Breast epithelium (tissue), 4 donors: ENCODE measurements at places on chromosomes 1 and 21. TPM values are rescaled to one million over a fixed set of nuclear protein-coding genes. Genes with fewer than 3 reads are reported as not detected.

The CD1E gene
- not detected for total RNA-seq

GRCh38 chr1:53595906-53596305 lies 136.7 kb downstream of the DMRTB1 start:
- DNase-seq: no peak

GRCh38 chr1:86489242-86489878 lies 20.6 kb downstream of the CLCA1 start:
- DNase-seq: no peak

GRCh38 chr1:160669276-160669675 lies 22.4 kb upstream of the SLAMF1 start:
- no peak for DNase-seq

DNA sequence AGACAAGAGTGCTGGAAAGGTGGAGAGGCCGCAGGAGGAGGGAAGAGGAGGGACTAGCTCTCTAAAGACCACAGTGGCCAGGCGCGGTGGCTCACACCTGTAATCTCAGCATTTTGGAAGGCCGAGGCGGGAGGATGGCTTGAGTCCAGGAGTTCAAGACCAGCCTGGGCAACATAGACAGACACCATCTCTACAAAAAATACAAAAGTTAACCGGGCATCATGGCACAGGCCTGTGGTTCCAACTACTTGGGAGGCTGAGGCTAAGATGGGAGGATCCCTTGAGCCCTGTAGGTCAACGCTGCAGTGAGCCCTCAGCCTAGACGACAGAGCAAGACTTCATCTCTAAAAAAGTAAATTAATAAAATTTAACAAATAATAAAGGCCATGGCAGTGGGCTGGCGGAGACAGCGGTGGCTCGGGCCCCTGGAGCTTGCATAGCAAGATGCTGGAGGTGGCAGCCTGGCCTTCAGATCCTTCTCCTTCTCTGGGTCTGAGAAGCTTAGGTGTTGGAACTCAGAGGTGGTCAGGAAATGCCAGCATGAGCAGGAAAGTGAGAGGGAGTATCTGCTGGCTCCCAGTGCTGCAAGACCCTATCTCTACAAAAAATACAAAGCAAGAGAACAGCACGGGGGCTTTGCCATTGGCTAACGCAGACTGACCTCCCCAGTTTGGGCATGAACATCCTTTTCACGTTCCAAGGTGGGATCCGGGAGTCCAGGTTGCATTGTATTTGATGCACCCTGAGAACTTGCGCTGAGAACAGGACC lies 10.7 kb downstream of the WNT3A start:
- DNase-seq: no peak

- no peak for DNase-seq
Observed at GRCh38 chr1:51346086-51346942, 16.0 kb upstream of the TTC39A start.

DNA sequence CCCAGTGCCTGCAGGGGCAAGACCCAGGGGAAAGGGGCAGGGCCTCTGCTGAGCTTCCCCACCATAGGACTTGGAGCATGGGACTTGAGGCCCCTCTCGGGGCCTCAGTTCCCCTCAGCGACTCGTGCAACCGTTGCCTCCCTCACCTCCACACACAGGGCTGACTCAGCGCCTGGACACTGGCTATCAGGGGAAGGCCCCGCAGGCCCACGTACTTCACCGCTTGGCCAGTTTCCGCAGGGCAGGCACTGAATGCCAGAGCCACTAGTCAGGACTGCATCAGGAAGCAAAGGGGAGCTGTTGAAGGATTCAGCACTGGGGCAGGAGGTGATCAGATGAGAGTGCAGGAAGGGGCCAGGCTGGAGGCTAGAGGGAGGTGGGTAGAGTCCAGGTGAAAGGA lies 15.5 kb upstream of the FAM131C start:
- no peak for DNase-seq

The TRIM62 gene
- total RNA-seq: 10.8 TPM

DNA sequence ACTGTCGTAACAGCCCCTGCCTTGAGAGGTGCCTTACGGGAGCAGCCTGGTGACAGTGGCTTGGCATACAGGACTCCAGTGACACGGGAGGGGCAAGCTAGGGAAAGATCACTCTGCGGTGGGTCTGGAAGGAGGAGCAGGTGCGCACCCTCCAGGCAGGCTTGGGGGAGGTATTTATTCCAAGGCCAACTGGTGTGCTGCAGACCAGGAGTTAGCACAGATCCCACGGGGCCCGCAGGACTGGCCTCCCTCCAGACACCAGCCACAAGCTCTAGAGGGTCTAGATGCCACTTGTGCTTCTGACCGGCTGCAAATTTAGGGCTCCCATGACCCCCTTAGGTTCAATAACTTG lies 22.1 kb downstream of the PSEN2 start:
- no peak for DNase-seq

DNA sequence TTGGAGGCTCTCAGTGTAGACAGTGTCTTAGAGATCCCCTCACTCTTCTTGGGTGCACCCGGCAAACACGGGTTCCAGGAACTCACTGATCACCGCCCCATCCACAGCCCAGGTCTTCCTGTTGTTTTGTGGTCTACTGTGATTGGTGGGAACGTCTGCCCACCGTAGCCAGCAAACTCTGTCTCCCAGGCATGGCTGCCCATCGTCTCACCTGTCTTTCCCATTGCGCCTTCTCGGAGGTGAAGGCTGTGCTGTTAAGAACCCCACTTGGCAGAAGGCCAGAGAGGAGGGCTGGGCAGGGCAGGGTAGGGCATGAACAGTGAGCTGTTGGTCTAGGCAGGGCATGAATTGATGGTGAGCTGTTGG lies 14.1 kb upstream of the KCNA2 start:
- DNase-seq: no peak

The PTGER3 gene
- 52.1 TPM for total RNA-seq

The FCRL2 gene
- under 0.01 TPM for total RNA-seq

DNA sequence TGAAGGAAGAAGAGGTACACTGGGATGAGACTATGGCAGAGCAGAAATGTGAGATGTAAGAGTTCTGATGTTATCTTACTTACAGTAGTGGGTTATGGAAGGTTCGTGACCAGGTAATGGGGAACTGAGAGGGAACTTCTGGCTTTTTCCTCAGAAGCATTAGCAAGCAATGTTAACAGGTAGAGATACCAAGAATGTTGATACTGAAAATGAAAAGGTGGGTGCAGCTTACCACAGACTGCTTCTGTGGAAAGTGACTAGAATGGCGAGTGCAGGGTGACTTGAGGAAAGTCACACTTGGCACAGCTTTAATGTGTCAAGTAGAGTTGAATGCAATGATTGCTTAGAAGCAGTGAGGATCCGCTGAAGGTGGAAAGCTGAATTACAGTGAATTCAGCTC lies 70.8 kb downstream of the PLA2G4A start:
- DNase-seq: no peak

DNA sequence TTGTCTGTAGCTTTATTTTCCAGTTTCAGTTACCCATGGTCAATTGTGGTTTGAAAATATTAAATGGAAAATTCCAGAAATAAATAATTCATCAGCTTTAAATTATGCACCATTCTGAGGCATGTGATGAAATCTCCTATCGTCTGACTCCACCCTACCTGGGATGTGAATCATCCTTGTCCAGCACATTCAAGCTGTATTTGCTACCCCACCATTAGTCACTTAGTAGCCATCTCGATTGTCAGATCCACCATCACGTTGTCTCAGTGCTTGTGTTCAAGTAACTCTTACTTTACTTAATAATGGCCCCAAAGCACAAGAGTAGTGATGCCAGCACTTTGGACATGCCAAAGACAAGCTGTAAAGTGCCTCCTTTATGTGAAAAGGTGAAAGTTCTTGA lies 4.0 kb downstream of the STPG1 start:
- no peak for DNase-seq

DNA sequence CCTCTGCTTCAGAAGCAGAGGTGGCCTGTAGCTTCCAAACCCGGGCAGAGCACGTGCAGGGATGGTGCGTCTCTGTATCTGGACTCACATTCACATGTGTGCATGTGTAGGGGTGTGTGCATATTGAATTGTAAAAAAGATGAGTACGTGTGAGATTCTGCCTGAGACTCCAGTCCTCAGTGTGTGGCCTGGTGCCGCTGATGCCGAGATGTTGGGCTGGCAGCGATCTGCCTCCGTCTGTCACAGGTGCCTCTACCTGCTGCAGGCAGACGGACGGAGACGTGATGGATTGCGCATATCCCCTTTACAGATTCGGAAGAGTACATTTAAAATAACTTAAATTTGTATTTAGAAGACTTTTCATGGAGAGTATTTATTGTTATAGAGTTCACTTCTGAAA lies 53.6 kb downstream of the ADARB1 start:
- no peak for DNase-seq

GRCh38 chr1:3910857-3911845 lies 11.1 kb upstream of the C1orf174 start:
- DNase-seq: peak; percentile 78

DNA sequence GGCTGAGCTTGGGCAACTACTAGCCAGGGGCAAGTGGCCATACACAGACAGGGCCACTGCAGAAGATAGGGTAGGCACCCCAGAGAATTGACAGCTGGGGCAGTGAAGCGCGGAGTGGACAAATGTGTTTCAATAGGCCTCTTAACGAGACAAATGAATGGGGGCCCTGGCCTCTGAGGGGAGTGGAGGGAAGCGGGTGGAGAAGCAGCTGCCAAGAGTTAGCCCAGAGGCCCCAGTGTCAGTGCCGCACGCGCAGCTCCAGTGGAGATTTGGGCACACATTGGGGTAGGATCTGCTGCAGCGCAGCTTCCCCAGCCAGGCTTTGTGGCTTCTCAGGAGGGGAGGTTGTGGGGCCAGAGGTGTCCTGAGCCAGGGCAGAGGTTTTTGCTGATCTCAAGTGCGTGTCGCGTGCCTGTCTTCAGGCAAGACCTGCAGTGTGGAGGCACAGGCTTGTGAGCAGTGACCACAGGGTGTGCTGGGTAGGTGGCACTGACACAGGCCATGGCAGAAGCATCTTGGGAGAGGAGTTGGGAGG lies 16.9 kb downstream of the PTPRF start:
- DNase-seq: no peak

- no peak for DNase-seq
Observed at GRCh38 chr21:42440187-42440792, 36.6 kb downstream of the UBASH3A start.

GRCh38 chr1:46301406-46301807 lies 2.0 kb downstream of the LRRC41 start:
- DNase-seq: no peak

The NR1I3 gene
- total RNA-seq: not detected

The FAM72C gene
- 0.32 TPM for total RNA-seq

DNA sequence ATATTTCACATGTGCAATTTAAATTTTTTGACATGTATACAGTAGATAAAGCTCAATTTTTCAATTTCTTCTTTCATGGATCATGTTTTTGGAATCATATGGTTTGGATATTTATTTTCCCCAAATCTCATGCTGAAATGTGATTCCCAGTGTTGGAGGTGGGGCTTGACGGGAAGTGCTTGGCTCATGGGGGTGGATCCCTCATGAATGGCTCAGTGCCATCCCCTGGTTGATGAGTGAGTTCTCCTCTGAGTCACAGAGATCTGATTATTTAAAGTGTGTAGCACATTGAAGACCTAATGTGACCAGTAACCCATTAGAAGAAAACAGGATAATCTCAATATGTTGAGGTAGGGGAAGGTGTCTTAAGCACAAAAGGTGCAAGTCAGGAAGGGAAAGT lies 9.1 kb upstream of the IFI16 start:
- peak; percentile 90 for DNase-seq

DNA sequence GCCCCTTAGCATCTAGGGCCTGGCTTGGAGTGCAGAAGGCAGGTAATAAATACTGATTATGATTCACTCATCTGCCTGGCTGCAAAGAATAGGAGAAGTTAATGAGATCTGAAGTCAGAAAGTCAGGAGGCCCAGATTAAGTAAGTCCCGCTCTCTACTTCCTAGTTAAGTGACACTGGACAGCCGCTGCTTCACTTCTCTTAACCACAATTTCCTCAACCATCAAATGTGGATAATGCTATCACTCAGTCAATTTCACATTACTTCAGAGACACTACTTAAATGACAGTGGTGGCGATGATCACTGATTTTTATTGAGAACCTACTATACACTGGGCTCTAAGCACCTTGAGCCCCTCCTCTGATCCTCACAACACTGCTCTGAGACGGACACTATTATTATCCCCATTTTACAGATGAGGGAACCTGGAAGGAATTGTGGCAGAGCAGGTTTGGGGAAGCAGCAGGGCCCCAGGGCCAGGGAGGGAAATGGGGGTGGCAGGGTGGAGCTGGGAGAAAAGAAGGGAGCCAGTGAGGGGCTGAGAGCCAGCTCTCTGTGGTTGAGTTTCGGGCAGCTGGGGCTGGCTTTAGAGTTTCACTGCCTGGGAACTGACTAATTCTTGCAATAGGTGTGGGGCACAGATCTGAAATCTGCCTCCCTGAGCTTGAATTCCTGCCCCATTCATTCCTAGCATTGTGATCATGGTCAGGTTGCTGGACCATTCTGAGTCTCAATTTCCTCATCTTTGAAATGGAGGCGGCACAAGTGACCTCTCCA lies 2.4 kb upstream of the E2F2 start:
- DNase-seq: no peak

- no peak for DNase-seq
Observed at GRCh38 chr1:109395602-109396512, 1.9 kb downstream of the SORT1 start.

GRCh38 chr1:7684132-7684531 lies 87.0 kb upstream of the VAMP3 start:
- no peak for DNase-seq

The SMAP2 gene
- 33.1 TPM for total RNA-seq

The NTMT2 gene
- not detected for total RNA-seq

GRCh38 chr1:20431176-20431460 lies 54.9 kb downstream of the CAMK2N1 start:
- DNase-seq: no peak

- DNase-seq: no peak
Observed at GRCh38 chr21:16279731-16280581, 550.2 kb downstream of the USP25 start.

The LCE2A gene
- not detected for total RNA-seq

DNA sequence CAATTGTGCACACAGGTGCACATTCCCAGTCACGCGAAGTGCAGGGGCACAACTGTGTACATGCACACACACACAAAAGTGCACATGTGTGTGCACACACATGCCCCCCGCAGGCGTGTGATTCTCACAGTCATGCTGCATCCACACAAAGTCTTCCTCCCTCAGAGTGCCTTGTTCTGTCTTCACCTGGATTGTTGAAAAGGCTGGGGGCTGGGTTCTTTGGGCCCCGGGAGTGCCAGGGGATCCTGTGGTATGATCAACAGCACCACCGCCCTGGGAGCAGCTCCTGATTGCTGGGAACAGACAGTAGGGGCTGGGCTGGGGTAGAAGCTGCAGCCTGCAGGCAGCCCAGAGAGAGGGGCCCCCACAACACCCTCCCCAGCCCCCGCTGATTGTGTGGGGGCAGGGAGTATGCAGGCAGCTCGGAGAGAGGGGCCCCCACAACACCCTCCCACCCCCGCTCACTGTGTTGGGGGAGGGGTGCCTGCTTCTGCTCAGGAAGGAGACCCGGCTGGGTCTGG lies 3.4 kb downstream of the COL18A1 start:
- no peak for DNase-seq

The PEX10 gene
- total RNA-seq: 24.1 TPM
